Lung (tissue), 17 donors: ENCODE measurements at places on chromosomes 16 and 17. TPM values are rescaled to one million over a fixed set of nuclear protein-coding genes. Genes with fewer than 3 reads are reported as not detected.

DNA sequence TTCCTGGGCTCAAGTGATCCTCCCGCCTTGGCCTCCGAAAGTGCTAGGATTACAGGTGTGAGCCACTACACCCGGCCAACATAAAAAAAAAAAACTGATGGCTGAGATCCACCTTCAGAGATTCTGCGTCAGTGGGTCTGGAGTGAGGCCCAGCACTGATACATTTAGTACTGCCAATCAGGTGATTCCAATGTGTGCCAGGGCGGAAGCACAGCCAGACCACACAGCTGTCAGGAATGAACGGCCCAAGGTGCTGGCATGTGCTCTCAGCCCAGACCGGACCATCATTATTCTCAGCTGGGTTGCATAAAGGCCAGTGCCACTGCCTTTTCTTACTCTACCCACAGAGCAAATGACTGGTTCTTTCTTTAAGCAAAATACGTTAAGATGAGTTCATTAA is 1.2 kb upstream of the BCO1 start:
- H3K27ac ChIP-seq, result no peak overlapping the region
- no peak overlapping the region for H3K4me3 ChIP-seq
- H3K27me3 ChIP-seq, result no peaks in the 10 kb centered on the region
- H3K4me1 ChIP-seq, result no peaks in the 10 kb centered on the region
- DNase-seq, result no peak
- H3K36me3 ChIP-seq, result no peaks in the 10 kb centered on the region

DNA sequence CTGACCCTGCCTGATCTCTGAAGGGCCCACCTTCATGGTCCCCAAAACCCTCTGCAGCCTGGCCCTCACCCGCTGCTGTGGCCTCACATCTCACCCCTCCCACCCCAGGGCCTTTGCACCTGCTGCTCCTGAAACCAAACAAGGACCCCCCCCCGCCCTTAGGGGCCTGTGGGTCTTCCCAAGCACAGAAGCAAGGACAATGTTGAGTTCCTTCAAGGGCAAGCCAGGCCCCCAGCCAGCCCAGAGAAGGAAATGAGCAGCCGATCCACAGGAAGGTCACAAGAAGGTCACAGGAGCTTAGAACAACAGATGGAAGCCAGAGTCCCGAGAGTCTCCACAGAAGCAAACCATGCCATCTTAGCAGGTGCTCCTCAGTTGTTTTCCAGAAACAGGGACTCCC is 493 bp upstream of the PDE6G start:
- H3K27me3 ChIP-seq, result peaks cover 1% of the 10 kb centered on the region
- H3K4me1 ChIP-seq, result no peaks in the 10 kb centered on the region
- no peaks in the 10 kb centered on the region for H3K36me3 ChIP-seq
- no peak overlapping the region for H3K27ac ChIP-seq

- no peaks in the 10 kb centered on the region for H3K27me3 ChIP-seq
- peaks cover 7% of the 10 kb centered on the region for H3K36me3 ChIP-seq
- no peak overlapping the region for H3K27ac ChIP-seq
- peaks cover 19% of the 10 kb centered on the region for H3K4me1 ChIP-seq
- H3K4me3 ChIP-seq, result no peak overlapping the region
- no peak for DNase-seq
Measured at GRCh38 chr17:83007504-83008185, 71.8 kb upstream of the METRNL start.

Gene MBTPS1
- total RNA-seq, result 130 TPM

DNA sequence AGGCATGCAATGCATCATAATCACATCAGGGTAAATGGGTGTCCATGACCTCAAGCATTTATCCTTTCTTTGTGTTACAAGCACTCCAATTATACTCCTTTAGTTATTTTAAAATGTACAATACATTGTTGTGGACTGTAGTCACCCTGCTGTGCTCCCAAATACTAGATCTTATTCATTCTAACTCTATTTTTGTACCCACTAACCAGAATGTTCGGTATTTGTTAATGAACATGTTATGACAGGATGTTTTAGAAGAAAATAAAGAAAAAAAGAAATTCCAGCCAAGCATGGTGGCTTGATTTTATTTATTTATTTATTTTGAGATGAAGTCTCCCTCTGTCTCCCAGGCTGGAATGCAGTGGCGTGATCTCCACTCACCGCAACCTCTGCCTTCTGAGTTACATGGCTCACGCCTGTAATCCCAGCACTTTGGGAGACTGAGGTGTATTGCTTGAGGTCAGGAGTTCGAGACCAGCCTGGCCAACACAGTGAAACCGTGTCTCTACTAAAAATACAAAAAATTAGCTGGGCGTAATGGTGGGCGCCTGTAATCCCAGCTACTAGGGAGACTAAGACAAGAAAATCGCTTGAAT is 1.8 kb upstream of the NDE1 start:
- no peak for DNase-seq
- no peak overlapping the region for H3K27ac ChIP-seq
- H3K36me3 ChIP-seq, result no peaks in the 10 kb centered on the region
- H3K4me3 ChIP-seq, result no peak overlapping the region
- H3K27me3 ChIP-seq, result no peaks in the 10 kb centered on the region
